Right forelimb (tissue), 1 donor: ENCODE measurements at places on chromosomes 1 and 21.

DNA sequence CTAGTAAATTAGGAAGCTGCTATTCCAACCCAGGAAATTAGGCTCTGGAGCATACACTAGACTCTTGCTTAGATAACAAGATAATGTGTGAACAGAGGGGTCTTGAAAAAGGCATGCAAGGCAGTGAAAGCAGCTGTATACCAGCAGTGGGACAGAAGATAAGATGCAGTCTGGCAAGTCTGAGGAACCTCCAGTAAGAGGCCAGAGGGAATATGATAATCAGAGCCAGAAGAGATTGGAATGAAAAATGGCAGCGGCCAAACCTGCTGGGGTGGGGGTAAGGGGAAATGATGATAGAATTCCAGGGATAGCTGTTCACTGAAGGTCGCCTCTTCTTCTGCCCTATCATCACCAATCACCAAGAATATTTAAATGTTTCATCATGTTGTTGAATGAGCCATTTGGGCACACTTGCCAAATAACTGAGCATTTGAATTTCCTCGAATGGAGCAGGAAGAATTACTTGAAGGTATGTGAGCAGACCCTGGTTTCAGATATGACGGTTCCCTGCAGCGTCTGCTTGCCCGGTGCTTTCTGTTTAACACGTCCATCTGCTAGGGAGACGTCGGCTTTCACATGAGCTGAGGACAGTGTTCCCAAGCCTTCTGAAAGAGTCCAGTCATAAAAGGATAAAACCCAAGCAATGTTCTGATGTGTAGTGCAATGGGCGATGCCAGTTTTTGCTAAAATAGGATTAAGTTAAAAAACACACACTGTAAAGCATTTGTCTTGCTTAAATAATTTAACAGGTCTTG, 173.3 kb downstream of the RWDD3 start:
- DNase-seq: no peak

DNA sequence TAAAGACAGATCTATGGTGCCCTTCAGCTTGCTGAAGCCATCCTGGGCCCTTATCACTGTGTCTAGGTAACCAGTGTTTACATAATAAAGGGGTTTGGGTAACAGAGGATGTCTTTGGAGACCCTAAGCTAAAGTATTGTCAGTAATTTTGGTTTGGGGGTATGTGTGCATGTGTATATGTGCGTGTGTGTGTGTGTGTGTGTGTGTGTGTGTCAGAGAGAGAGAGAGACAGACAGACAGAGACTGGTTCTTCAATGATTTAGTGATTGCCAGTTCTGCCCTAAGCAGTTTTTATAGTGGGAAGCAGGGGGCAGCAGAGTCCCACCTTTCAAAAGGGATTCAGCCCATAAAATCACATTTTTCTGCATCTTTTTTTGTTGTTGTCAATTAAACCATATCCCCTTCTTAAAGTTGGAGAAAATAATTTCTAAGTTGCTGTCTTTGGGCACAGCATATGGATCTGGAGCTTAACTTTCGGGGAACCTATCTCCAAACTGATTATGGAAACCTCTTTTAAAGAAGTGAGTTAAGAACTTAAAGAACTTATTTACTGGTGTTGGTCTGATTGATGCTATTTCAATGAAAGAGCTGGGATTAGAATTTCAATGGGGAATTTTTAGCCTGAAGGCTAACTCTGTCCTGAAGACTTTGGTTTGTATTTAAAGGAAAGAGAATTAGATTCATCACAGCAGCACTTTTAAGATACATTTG, 51.1 kb downstream of the ZNF326 start:
- DNase-seq: no peak

DNA sequence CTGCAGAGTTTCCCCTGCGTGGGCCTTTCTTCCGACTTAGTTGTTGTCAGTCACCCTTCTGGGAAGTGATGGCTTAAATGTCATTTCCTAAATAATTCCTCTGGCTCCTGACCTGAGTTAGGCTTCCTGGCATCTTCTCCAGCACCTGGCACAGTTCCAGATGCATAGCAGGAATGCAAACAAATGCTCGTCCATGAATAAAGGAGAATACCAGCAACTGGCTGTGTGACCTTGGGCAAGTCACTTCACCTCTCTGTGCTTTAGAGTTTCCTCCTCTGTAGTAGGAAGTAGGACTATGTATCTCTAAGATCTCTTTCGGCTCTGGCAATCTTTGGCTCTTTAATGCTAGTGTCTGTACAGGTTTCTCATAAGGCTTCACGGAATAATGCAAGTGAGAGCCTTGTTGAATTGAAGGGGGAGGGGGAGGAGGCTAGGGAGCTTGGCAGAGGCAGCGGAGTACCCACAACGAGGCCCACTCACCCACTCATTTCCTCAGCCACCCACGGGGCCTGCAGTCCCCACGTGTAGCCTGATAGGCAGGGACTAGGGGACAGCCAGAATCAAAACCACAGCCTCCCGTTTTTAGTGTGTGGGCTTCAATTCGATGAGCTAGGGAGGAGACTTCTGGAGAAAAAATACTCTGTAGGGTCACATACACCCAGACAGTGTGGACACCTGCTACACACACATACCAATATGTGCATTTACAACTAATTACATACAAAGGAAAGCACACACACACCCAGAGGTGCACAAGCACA, 48.1 kb downstream of the TENT5C start:
- DNase-seq: no peak

DNA sequence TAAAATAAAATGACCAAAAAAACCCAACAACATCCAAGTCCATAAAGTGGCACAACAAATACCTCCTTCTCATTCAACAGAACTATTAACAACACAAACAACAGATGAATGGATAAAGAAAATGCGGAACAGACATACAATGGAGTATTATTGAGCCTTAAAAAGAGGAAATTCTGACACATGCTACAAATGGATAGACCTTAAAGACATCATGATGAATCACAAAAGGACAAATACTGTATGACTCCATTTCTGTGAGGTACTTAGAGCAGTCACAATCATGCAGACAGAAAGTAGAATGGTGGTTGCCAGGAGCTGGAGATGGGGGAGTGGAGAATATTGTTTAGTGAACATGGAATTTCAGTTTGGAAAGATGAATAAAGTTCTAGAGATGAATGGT, 42.6 kb downstream of the EYA3 start:
- no peak for DNase-seq

DNA sequence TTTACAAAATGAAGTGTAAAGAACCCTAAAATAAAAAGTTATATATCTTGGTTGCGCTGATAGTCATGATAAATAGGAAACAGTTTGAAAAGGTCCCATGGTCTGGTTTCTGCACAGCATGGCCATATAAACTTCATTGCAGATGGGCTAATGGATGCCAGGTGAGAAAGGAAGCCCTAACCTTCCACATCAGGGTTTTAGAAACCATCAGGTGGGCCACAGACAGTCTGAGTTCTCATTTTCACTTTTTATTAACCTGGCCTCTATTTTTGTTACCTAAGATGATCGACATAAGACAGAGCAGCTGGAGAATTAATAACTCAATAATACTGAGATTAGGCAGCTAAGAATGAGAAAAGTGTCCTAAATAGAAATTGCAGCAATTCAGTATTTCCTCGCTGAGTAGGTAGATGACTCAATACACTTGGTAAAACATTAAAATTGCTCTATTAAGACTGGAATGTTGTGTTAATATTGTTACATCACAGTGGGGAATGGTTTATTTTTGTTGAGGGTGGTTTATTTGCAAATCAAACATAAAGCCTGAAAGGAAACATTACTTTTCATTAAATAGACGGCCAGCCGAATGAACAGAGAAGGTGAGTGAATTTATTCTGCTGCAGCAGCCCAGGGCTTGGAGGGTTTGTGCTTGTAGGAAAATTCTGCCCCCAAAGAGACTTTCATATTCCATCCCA, 21.1 kb downstream of the C1orf21 start:
- no peak for DNase-seq

- DNase-seq: no peak
These were observed 34.1 kb upstream of the CNIH3 start for GRCh38 chr1:224582041-224582440.

DNA sequence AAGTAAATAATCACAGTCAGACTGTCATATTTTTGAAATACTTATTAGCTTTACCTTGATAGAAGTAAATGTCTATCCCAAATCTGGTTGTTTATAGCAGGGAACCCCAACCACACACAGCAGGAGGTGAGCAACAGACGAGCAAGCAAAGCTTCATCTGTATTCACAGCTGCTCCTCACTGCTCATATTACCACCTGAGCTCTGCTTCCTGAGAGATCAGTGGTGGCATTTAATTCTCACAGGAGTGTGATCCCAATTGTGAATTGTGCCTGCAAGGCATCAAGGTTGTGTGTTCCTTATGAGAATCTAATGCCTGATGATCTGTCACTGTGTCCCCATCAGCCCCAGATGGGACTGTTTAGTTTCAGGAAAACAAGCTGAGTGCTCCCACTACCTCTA, 104.3 kb downstream of the GPATCH2 start:
- no peak for DNase-seq

GRCh38 chr1:99764439-99764838, 2.0 kb downstream of the FRRS1 start:
- no peak for DNase-seq

- no peak for DNase-seq
These were observed 13.6 kb downstream of the INSRR start for GRCh38 chr1:156845055-156845952.

DNA sequence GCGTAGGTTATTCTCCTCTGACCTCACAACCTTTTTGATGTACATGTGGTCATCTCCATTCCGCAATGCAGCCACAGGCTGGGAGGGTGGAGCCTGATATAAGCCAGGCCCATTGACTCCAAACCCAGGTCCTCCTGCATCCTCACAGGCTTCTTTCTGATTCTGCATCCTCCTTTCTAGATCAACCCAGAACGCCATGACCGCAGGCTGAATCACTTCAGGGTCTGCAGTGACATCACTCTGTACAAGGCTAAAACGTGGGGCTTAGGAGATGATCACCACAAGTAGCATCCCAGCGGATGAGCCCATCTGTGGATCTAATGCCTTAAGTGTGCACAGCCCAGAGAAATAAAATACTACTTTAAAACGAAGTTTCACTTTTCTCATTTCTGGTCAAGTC, 16.1 kb downstream of the EBNA1BP2 start:
- no peak for DNase-seq

DNA sequence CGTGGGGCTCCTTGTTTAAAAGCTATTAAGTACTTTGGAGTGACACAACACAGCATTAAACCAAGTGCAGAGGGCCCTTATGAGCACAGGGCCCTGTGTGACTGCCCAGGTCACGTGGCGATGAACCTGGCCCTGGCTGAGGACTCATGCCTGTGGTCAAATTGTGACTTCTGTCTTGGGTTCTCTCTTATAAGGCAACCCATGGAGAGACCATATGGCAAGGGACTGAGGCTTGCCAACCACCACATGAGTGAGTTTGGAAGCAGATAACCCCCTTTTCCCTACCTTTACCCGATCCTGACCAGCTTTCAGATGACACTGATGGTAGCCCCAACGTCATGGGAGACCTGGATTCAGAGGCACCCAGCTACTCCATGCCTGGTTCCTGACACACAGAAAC, 140.5 kb downstream of the ZBTB18 start:
- no peak for DNase-seq

DNA sequence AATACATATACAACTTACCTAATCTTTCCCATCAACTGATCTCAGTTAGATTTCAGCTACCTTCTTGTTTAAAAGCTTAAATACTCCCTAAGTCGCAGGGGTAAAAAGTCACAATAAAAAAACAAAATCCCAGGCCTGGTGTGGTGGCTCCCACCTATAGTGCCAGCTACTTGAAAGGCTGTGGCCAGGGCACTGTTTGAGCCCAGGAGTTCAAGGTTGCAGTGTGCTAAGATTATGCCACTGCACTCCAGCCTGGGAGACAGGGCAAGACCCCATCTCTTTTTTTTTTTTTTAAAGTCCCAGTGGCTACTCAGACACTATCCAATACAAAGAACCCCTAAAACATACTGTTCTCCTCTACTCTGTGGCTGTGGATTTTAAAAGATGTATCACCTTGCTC, 228.3 kb downstream of the DENND1B start:
- no peak for DNase-seq

- no peak for DNase-seq
These were observed 127.2 kb downstream of the CACHD1 start for GRCh38 chr1:64597113-64597512.

- DNase-seq: no peak
These were observed 2.8 kb downstream of the ABCG1 start for GRCh38 chr21:42221581-42222345.

DNA sequence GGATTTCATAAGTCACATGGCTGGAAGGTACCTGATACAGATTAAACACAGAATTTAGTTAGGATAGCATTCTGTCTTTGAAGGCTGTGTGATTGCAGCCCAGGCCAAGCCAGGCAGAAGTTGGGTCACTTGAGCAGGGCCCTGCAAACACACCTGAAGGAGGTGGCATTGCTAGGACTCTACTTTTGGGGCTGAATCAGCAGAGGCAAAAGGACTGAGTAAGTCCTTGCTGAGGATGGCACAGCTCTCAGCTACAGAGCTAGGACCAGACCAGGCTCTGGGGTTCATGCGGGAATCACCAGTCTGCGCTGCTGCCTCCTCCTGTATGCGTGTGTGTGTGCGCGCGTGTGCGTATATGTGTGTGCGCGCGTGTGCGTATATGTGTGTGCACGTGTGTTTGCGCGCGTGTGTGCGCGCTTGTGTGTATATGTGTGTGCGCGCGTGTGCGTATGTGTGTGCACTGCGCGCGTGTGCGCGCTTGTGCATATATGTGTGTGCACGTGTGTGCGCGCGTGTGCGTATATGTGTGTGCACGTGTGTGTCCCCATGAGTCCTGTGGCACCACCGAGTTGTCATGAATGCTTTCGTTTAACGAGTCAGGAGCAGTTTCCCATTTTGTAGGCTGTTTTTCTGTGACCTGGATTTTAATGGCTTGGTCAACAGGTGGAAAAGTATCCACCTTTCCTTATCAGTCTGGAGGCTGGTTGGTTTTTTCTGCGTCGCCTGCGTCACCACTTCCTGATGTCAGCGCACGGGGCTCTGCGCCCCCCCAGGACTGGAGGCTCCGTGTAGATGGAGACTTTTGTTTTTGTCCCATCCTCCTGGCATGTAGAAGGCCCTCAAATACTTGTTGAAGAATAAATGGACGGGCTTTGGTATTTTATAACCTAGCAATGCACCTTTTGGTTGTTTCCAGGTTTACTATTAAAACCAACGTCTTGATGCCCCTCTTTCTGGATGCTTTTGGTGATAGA, 34.7 kb downstream of the ADARB1 start:
- DNase-seq: no peak

GRCh38 chr1:241765390-241765789, 82.6 kb upstream of the EXO1 start:
- no peak for DNase-seq
